Stomach (tissue), 19 donors: ENCODE measurements at places on chromosomes 6 and 20. TPM values are rescaled to one million over a fixed set of nuclear protein-coding genes. Genes with fewer than 3 reads are reported as not detected.

GRCh38 chr6:69668916-69669315, 127.9 kb downstream of the LMBRD1 start:
- DNase-seq = no peak

DNA sequence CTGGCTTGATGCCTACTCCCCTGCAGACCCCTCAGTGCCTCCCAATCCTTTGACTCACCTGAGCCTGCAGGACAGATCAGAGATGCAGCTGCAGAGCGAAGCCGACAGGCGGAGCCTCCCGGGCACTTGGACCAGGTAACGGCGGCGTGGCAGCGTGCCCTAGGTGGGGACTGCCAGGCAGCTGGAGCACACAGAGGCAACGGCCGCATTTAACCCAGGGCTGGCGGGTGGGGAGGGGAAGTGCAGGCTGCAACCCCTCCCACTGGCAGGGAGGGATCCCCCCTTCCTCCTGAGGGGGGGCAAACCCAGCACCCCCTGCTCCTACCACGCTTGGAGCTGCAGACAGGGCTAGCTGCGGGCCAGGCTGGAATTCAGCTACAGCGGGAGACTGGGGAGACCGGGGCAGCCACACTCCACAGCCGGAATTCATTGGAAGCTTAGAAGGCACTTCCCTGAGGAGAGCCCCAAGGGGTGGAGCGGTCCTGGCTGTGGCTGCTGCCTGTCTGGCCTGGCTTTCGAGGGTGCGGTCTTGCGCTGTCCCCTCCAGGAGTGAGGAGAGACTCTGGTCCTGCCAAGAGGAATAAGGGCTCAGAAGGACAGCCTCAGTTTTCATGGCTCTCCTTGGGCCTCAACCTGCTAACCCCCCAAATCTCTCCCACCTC, at the start of gene MATN4:
MATN4 (minus strand) TSS at position 183 of the 662 bp plus-strand sequence. CDS start 2,717 bp downstream, outside the sequence.
- DNase-seq = peak; percentile 77

GRCh38 chr6:131353106-131353505, 217.8 kb downstream of the AKAP7 start:
- DNase-seq = no peak

- no peak for DNase-seq
Observed at GRCh38 chr6:169269180-169270076, 15.8 kb upstream of the THBS2 start.

The MOXD1 gene
- 2.3 TPM for total RNA-seq

GRCh38 chr6:163496205-163496604, 81.7 kb downstream of the QKI start:
- no peak for DNase-seq
